Activated naive CD4-positive, alpha-beta T cell treated with anti-CD3 and anti-CD28 coated beads, Interleukin-2, amount 10 ng/mL, durations not matched to agents 7 days and 5 days (primary cell): ENCODE measurements at places on chromosomes 16 and 17.

DNA sequence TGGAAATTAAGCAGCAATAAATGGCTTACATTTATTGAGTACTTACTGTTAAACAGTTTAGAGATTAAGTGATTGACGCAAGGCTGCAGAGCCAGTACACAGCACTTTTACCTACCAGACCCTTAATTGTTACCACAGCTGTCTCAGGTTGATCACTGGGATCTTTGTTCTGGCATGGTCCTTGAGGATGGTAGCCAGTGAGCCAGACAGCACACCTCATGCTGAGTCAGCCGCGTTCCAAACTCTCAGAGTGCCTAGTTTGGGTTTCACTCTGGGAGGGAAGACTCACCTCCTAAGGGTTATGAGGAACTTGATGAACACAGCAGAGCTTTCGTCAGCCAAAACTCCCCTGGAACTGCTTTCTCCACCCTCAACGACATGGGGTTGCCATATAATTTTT, 20.4 kb downstream of the CDH3 start:
- DNase-seq: no peak

DNA sequence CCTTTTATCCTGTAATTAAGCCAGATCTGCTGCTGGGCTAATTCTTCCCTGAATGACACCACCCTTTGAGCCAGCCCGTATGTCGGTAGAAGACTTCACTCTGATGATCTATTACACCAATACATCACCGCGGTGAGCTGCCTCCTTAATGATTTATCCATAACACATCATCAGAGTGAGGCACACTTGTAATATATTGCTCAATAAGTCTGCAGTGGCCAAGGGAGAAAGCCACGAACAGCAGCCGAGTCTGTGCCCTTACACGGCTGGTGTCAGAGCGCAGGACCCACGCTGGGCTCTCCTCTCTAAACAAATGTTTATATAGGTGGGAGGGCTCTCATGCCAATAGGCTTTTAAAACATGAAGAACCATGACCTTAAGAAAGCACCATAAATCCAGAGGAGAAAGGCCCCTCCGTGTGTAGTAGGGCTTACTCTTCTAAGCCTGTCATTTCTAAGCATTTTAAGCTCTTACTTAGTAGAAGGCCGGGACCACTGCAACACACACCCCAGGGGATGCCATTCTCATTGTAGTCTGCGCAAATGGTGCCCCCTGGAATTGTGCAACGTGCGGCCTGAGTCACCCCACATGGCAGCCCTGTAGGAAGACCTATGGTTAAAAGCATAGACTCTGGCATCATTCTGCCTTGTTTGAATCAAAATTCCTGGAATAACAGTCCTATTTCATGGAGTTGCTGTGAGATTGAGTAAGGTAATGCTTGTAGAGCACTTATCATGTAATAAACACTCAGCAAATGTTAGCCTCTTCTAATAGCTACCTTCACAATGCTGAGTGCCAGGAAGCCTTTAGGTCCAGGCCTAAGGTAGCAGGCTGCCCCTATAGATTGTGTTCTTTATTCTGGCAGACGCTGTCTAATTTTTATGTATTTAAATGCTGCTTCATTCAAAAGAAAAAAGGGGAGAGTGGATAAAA, 26.1 kb downstream of the MRPS23 start:
- no peak for DNase-seq

DNA sequence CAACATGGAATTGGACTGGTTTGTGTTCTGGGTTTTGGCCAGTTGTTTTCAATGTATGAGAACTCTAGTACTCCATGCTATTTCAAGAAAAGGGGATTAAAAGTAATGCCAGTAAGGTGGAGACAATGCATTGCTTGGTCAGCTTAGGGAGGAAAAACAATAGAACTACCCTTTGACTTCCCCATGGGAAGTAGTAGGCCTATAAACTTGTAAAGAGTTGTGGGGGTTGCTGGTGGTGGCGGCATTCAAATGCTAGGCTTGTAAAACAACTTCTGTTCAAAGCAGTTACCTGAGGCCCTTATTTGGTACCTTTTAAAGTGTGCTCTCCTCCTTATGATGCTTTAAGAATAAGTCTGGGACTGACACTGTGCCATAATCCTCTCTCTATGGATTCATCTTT, 9.4 kb downstream of the MAP3K3 start:
- DNase-seq: no peak

DNA sequence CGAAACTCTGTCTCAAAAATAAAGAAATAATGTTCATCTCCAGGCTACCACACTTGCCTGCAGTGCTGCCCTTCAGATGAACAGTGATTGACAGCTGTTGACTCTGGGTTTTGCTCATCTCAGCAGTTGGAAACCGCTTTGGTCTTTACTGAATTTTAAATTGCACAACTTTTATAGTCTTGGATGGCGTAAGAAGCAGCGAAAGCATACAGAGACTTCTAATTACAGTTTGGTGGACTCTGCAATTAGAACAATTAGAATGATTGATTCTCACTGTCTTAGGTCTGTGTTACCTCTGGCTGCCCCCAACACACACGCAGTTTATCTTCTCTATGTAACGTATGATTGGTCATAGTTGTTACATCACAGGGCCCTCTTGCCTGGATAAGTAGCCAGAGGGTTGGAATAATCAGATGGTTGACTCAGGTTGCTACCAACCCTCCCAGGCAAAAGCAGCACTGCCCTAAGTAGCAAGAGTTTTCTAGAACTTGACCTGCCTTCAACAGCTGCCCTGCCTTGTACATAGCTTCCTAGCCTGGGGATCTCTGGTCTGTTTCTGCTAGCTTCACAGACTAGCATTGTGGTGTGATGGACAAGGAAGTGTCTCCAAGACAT, 1.9 kb upstream of the NAT9 start:
- DNase-seq: no peak

DNA sequence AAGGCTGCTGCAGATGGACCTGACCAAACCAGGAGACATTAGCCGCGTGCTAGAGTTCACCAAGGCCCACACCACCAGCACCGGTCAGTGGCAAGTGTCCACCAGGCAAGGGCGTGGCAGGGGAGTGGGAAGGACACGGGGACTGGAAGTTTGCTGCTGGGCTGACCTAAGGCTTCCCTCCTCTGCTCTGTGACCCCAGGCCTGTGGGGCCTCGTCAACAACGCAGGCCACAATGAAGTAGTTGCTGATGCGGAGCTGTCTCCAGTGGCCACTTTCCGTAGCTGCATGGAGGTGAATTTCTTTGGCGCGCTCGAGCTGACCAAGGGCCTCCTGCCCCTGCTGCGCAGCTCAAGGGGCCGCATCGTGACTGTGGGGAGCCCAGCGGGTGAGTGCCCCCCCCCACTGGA, 4.8 kb downstream of the HSD11B2 start:
- DNase-seq: no peak

DNA sequence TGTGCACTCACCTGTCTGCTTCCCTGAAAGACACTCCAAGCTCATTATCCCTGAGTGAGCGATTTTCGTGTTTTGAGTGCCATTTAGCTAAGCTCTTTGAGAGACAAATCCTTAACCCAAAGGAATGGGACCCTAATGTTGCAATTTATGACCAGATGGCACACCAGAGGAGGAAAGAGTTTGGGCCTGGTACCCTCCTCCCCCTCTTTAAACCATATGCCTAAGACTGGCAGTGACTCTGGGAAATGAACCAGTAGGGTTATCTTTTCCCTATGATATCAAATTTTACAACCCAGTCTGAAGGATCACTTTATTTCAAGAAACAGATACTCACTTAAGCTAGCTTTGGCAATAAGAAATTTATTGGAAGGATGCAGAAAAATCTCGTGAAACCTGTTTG, 550.4 kb downstream of the TOX3 start:
- DNase-seq: no peak

DNA sequence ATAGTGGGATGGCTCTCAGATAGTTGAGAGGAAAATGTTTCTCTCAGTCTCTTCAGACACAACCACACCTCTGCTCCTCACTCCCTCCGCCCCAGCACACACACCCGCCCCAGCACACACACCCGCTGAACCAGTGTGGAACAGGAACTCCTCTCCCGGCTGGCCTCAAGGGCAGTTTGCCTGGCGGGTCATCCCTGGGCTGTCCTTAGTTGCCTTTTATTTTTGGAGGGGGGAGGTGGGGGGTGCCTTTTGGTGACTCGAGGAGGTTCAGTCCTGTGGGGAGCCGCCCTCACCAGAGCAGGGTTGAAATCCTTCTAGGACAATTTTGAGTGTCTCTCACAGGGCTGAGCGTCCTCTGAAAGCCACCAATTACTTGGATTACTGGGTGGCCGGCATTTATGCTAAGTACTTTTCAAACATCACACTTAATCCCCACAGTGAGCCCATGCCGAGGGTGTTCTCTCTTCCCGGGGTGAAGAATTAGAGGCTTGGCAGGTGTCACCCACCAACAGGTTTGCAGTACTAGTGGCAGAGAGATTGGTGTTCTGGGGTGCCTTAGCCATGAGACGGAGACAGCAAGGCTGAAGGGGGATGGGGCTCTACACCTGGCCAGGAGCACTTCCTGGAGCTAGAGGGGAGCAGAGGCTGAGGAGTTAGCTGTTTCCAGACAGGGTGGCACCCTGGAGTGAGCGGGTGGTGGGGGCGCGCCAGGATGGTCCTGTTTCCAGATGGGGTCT, 2.8 kb downstream of the RASD1 start:
- DNase-seq: no peak

DNA sequence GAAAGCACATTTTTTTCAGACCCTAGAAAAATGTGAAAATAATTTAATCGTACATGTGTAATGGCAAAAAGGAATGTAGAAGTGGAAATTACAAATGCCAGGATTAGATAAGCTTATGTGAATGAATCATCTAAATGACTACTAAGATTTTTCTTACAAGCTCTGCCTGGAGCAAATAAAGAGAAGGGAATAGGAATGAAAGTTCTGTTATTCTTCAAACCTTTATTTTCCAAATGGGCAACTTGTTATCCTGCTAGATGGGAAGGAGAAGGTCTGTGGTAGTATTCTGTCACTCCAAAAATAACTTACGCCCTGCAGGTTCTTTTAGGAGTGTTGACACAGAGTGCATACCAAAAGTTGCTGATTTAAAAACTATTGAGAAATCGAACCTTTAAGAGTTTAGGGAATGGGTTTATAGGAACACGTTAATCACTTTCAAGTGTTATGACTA, 9.7 kb downstream of the CTCF start:
- no peak for DNase-seq

GRCh38 chr16:54453871-54454270, 167.3 kb upstream of the IRX3 start:
- no peak for DNase-seq

DNA sequence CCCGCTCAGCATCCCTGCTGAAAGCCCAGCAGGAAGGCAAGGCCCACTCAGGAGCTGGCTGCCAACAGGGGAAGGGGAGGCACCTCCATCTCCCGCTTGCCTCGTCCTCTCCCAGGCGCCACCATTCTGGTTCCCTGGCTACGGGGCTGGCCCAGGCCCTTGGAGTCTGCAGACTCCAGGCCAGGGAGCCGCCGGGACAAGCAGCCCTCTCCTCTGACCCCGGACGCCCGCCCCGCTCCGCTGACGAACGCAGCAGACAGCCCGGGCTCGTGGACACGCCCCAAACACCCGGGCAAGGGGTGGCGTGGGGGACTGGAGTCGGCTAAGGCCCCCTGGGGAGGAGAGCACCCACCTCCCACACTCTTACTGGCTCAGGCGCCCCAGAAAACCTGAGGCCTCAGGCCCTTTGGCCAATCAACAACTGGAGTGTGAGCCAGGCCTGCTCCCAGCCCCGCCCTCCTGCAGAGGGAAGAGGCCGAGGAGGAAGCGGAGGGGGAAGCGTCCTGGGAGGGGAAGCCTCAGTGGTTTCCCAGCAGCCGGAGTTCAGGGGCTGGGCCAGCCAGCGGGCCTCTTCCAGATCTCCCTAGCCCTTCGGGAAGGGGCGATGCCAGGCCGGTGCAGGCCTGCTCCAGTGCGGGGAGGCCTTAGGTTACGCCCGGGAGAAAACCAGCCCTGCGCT, 4.2 kb downstream of the MNT start:
- DNase-seq: peak; percentile 78

GRCh38 chr16:84618581-84619460, 943 bp upstream of the COTL1 start:
- DNase-seq: no peak

DNA sequence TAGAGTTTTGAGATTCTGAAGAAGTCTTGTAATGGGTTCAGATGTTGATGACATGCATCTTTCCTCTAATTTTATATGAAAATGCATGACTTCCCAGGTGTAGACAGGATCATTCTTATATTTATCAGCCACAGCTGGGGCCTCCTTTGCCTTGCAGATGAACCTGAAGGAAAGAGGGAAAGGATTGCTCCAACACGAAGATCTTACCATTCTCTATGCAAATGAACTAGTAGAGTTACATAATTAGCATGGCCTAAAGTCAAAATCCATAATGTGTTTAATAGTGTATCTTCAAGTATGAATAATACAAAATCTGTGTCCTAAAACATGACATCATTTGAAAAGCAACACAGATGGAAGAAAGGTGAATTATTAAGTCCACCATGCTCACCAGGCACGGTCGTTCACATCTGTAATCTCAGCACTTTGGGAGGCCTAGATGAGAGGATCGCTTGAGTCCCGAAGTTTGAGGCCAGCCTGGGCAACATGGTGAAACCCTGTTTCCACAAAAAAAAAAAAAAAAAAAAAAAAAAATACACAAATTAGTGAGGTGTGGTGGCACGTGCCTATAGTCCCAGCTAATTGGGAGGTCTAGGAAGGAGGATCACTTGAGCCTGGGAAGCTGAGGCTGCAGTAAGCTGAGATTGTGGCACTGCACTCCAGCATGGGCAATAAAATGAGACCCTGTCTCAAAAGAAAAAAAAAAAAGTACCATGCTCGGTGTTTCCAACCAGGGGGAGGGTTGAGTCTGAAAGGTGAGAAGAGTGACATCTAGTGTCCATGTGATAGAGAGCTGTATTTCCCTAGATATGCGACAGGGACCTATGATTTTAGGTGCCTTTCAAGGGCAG, 6.3 kb downstream of the VWA3A start:
- no peak for DNase-seq

GRCh38 chr16:22400900-22401299, 26.5 kb upstream of the CDR2 start:
- no peak for DNase-seq

- no peak for DNase-seq
These were observed 80.7 kb downstream of the SNX29 start for GRCh38 chr16:12057266-12057665.

- no peak for DNase-seq
These were observed 18.3 kb downstream of the MYBBP1A start for GRCh38 chr17:4536742-4537411.

DNA sequence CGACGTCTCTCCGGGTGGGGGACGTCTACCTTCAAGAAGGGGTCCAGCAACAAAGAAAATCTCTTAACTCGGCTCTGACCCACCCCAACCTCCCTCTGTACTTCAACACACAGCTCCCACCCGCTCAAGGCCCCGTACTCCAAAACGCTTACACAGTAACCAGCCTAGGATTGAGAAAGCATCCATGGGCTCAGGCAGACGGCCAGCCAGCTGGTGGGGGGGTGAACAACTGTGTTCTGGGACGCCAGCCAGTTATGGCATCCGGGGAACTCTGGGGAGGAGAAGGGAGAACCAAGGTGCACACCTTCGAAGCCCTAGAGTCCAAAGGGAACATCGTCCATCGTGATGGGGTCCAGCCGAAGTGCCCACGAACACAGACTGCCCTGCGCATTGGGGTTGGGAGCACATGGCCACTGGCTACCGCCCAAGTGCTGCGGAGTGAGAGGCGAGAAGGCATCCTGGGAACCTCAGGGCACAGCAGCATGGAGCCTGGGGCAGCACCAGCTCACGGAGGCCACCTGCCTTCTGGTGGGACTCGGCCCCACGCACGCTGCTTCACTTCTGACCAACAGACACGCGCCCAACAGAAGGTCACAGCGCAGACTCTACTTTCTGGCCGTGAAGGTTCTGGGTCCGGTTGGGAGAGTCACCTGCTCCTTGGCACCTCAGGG, 14.3 kb downstream of the SLC16A3 start:
- no peak for DNase-seq
